Stimulated activated CD8-positive, alpha-beta memory T cell treated with anti-CD3 and anti-CD28 coated beads, Interleukin-2, amount 100 ng/mL, for 48 hours (primary cell): ENCODE measurements at places on chromosomes 2 and 18.
A peak's percentile ranks its signal among the peaks of the same experiment; 100 is the strongest.

- no peak for DNase-seq
These were observed 36.8 kb downstream of the ACVR1 start for GRCh38 chr2:157839162-157839801.

- no peak for DNase-seq
These were observed 23.0 kb downstream of the DBI start for GRCh38 chr2:119389615-119390306.

DNA sequence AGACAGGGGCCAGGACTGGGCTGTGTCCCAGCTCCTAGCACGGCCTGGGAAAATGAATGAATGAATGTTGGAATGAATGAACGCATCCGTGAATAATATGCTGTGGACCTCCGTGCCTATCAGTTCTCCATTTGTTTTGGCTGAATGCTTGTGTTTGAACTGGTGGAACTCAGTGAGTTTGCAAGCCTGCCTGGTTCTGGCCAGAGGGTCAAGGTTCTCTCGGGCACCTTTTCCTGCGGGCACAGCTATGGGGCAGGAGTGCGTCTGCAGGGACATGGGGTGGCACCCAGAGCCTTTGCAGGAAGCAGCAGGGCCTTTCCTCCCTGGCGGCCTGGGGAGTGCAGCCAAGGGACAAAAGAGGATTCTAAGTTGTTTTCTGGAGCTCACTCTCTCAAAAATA lies 17.6 kb upstream of the PDIA6 start:
- no peak for DNase-seq

- no peak for DNase-seq
These were observed 25.7 kb upstream of the PTPN4 start for GRCh38 chr2:119734047-119734446.

- no peak for DNase-seq
These were observed 32.6 kb upstream of the SP3 start for GRCh38 chr2:173997753-173998152.

- peak; percentile 35 for DNase-seq
These were observed 130.2 kb upstream of the ID2 start for GRCh38 chr2:8551622-8552074.

- no peak for DNase-seq
These were observed 326.5 kb downstream of the SATB2 start for GRCh38 chr2:199131136-199131655.
